ENCODE measurements at places on chromosomes 4 and X.

- DNase-seq = no peak
Measured at GRCh38 chr4:189385098-189385497, 555.6 kb upstream of the FRG1 start.

DNA sequence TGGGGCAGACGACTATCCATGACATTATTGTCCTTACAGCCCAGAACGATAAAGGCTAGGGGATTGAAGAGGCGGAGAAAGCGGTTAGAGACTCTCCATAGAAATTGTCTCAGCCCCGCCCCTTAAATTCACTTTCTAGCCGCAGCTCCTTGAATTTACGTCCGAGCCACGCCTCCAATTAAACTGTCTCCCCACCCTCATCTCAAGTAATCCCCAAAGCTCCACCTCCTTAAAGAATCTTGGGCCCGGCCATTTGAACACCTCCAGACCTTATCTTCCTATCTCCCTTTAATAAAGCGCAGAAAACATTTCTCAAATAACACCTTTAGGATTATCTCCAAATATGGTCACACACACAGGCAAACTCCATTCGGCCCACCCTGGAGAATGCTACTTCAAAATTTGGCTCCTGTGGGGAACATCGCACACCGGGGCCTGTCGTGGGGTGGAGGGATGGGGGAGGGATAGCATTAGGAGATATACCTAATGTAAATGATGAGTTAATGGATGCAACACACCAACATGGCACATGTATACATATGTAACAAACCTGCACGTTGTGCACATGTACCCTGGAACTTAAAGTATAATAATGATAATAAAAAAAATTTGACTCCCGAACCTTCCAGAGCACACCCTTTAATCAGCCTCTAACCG is 7.2 kb upstream of the MAGIX start:
- no peak for DNase-seq

DNA sequence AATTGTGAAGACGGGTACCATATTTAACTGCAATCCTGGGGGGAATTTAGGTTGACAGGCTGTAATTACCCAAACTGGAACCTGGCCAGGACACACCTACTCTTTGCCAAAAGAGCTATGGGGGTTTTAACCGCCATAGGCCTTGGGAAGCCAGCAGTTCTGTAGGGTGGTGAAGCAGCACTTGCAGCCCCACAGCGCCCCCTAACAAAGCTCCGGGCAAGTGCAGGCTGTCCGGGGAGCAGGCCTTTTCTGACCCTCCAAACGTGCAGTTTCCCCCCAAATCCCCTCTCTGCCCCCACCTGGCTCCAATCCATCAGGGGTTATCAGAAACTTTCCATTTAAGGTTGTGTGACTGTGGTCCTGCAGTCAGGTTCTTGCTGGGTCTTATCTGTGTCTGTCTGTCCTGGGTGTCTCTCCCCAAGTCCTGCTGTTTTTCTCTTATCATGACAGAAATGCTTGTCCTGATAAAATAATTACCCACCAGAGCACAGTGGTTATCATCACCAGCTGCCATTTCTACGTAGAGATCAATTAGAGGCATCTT is 350.9 kb downstream of the MID1IP1 start:
- peak; percentile 68 for DNase-seq

DNA sequence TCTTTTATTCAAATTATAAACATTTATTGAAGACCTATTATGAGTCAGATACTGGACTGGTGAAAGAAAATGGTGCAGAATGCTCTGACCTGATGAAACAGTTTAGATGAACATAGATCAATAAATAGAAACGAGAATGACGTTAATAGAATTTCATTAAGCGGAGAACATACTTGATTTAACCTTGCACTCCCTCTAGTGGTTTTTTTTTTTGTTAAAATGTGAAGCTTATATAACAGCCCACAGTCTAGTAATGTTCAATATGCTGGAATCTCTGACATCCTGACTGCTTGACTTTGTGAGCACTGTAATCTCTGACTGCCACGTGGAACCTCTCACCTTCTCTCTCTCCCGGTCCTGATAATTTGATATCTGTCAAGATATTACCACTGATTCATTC is 32.3 kb downstream of the HDAC8 start:
- DNase-seq = no peak

GRCh38 chr4:177005674-177006230 is 213.0 kb upstream of the VEGFC start:
- DNase-seq = no peak

GRCh38 chrX:43655151-43656004 is 721 bp upstream of the MAOA start:
- no peak for DNase-seq

- no peak for DNase-seq
Measured at GRCh38 chr4:76850010-76850441, 47.9 kb downstream of the SOWAHB start.

DNA sequence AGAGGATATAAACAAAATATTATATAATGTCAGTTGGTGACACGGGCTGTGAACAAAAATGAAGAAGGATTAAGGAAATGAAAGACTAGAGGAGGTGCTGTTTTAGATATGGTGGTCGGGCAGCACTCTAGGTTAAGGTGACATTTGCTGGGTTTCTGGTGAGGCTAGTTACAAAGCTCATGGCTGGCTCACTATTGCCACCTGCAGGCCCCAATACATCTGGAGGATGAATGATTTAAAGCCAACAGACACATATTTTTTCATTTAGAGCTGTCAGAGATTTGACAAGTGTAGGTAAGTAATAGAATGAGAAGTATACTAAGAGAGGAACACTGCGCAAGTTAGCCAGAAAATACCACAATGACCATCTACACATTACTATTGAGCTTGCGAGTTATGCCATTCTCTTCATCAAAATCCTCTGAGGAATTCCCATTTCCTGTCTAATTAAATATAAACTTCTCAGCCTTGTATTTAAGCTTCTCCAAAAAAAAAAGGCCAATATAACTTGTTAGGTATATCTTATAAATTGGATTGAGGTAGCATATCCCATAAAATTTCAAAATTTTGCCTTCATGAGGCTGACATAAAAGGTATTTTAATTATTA is 6.4 kb upstream of the FGG start:
- DNase-seq = peak; percentile 0

- peak; percentile 19 for DNase-seq
Measured at GRCh38 chrX:152904151-152905080, 6.5 kb downstream of the ZNF185 start.

- no peak for DNase-seq
Measured at GRCh38 chrX:140064993-140065392, 99.7 kb upstream of the CXorf66 start.

GRCh38 chr4:151098979-151099228 is 524 bp upstream of the RPS3A start:
- no peak for DNase-seq

DNA sequence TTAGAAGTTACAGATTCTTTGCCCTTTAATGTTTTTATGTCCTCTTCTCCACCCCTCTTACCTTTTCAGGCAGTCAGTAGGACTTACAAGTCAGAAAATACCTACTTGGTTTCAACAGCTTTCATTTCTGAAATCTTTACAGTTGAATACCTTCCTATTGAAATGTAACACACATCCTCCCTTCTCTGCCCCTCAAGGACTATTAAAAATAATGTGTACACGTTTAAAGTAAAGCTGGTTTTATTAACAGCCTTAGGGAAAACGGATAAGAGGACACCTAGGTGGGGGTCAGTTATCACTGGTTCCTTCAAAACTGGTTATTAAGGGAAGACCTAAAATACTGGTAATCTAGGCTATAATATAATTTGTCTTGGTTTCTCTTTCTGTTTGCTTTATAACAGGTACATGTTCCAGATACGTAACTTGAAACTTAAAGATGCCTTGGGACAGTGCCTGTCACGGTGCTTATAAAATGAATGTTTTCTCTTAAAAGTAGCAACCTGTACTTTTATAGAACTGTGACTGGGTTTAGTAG is 1.8 kb downstream of the CCSER1 start:
- no peak for DNase-seq

GRCh38 chr4:176784816-176785215 is 7.9 kb downstream of the VEGFC start:
- DNase-seq = no peak

- no peak for DNase-seq
Measured at GRCh38 chrX:86148594-86148993, 343 bp downstream of the DACH2 start.

DNA sequence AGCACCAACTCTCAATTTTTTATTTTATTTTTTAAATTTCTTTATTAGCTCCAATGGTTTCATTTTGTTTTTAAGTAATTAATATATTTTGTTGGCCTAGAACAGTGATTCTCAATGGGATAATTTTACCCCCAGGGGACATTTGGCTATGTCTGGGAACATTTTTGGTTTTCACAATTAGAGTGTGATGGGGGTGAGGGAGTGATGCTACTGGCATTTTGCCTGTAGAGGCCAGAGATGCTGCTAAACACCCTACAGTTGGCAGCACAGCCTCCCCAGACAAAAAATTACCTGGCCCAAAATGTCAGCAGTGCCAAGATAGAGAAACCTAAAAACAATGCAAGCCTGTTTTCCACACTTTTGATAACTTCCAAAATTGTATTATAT is 64.6 kb downstream of the HHIP start:
- DNase-seq = no peak

- DNase-seq = no peak
Measured at GRCh38 chrX:19627533-19627932, 112.2 kb upstream of the MAP3K15 start.

DNA sequence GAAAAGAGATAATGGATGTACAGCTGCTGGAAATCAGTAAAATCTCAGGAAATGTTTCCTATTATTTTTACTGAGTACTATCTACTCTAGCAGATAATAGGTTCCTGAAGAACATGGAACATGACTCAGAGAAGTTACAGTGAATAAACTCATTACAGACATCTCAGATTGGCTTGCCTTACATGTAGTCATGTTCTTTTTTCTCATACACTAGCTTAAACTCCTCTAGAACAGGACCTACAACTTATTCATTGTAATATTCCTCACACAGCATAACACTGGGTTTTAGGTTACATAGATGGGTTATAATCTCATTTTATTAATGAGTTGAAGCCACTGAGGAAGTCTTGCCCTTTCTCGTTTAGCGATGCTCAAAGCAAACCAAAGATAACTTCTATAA is 86.9 kb upstream of the BMP2K start:
- DNase-seq = no peak

- no peak for DNase-seq
Measured at GRCh38 chrX:57573754-57574153, 18.1 kb upstream of the ZXDB start.

DNA sequence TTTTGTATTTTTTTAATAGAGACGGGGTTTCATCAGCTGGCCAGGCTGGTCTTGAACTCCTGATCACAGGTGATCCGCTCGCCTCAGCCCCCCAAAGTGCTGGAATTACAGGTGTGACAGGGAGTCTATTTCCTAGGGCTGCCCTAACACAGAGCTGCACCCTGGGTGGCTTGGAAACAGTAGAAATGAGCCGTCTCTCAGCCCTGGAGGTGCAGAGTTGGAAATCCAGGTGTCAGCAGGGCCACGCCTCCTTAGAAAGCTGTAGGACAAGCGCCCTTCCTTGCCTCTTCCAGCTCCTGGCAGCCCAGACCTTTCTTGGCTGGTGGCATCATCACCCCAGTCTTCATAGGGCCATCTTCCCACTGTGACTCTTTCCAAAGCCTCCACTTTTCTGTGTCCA is 71.6 kb downstream of the DCTD start:
- DNase-seq = no peak

DNA sequence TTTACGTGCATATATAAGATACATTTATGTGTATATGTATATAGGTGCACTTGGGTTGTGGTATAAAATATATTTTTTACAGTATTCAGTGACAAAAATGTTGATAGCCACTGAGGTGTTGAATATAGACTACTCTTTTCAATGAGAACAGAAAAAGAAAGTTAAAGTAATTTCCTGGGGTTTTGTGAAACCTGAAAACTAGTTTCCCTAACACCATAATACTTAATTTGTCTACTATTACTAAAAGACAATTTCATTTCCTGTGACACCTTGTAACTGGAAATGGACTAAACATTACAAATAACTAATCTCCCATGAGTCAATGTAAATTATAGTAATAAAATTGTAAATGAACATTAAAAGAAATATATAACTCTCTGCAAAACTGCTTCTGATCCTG is 32.0 kb upstream of the MAP9 start:
- DNase-seq = no peak

- no peak for DNase-seq
Measured at GRCh38 chrX:12890467-12890866, 16.0 kb upstream of the TLR8 start.

DNA sequence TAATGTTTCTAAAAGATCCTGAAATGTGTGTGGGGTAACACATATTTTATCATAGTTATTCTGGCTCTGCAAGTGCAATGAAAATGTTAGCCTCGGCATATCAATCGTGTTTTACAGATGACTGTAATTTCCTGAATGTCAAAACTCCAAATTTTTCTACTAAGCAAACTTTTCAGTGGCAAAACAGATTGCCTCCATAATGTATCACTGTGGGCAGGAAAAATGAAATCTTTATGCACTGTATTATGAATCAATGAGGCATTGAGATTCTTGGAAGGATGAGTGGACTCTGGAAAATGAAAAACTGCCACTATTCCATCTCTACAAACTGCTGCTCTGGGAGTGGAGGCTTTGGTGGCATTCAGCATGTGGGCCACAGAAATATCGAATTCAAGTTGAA is 160.1 kb upstream of the MBNL3 start:
- no peak for DNase-seq

GRCh38 chr4:13665701-13666660 is 38.5 kb upstream of the BOD1L1 start:
- DNase-seq = no peak

DNA sequence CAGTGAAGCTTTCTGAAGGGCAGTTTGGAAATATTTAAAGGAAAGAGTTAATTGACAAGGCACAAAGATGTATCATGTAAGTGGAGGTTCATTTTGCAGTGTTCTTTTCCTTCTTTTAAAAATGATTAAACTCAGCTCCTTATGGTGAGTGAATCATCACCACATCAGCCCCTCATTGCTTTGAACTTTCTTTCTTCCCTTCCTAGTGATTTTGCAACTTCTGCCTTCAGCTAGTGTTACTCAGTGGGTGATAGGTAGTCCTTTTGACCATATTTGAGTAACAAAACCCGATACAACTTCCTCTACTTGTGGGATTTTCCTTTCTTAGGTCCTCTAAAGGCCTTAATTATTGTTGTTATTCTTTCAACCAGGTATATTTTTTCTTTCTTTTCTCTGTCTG is 8.2 kb downstream of the ZCCHC4 start:
- DNase-seq = no peak

GRCh38 chr4:47562297-47562696 is 77.2 kb downstream of the ATP10D start:
- DNase-seq = no peak

DNA sequence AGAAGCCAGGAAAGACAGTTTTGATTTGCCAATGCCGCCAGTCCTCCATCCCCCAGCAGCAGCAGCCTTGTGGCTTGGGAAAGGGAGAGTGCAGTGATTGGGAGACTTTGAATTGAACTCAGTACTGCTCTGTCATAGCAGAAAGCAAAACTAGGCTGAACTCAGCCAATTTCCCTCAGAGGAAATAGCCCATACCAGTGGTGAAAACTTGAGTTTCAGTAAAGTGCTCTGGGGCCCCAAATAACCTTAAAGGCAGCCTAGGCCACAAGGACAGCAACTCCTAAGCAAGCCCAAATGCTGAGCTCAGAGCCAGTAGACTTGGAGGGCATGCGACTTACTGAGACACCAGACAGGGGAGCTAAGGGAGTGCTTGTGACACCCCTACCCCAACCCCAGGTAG is 2.0 kb upstream of the PROM1 start:
- DNase-seq = no peak
